ENCODE measurements at places on chromosomes 4 and X.

DNA sequence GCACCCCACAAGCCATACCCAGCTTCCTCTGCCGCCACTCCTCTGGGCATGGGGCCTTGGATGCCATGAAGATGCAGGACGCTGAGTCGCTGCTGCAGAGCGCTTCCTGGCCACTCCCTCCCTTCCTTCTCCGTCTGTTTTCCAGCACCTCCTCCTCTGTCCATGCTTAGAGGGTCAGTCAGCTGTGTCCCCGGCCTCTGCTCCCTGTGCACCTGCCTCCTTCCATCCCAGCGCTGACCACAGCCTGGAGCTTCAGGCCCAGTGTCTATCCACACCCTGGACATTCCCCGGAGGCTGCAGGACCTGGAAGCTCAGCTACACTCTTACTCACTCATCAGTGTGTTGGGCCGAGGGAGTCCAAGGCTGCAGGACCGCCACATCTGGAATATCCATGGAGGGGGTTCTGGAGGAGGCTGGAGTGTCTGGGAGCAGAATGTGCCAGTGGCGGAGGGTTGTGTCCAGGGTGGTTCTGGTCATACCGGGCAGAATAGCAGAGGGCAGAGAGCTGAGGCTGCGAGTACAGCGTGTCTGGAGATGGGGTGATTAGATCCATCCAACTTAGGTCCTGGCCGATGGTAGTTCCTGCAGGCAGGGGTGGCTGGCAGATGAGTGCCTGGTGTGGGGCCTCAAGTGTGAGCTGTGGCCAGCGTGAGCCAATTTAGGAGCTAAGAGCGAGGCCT, 58.6 kb upstream of the ADRA2C start:
- no peak for DNase-seq

DNA sequence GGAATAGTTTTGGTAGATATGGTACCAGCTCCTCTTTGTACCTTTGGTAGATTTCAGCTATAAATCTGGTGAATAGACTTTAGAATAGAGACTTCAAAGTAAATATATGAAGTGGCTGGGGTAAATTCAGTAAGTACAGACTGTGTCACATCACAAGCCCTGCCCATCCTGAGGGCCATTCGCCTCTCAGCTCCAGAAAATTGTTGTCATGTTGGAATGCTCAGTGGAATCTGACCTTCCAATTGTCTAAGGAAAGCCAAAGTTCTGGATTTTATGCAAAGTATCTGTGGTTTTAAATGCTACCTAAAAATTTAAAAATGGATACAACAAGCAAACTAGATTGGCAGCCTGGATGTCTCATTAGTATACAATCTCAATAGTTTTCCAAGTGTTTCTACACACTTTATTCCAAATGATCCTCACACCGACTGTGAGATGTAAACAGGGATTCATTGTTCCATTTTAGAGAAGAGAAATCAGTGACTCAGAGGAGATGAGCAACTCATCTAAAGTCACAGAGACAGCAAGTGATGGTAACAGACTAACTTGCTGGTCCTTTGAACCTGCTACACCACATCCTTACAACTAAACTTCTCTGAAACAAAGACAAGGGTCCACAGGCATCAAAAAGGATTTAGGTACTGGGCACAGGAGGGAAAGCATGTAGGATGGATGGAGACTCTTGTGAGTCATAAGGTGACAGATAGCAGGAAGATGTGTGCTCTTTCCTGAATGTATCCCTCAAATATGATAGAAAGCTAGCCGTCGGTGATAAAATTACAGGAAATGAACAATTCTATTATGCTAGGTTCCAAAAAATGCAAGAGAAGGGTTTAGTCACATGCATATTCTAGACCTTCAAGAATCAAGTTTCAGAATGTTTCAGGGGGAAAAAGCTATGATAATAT, 127.3 kb downstream of the ATP10D start:
- DNase-seq = no peak

GRCh38 chr4:127047930-127048329, 584.8 kb upstream of the INTU start:
- DNase-seq = no peak

GRCh38 chrX:71941145-71941544, 30.5 kb downstream of the NHSL2 start:
- DNase-seq = no peak

GRCh38 chr4:139872274-139872673, 206.7 kb downstream of the MGST2 start:
- DNase-seq = no peak

- DNase-seq = no peak
Observed at GRCh38 chrX:25503826-25504225, 488.1 kb upstream of the ARX start.

- no peak for DNase-seq
Observed at GRCh38 chrX:19673375-19674040, 158.2 kb upstream of the MAP3K15 start.

- no peak for DNase-seq
Observed at GRCh38 chrX:132676561-132677186, 187.8 kb upstream of the MBNL3 start.

DNA sequence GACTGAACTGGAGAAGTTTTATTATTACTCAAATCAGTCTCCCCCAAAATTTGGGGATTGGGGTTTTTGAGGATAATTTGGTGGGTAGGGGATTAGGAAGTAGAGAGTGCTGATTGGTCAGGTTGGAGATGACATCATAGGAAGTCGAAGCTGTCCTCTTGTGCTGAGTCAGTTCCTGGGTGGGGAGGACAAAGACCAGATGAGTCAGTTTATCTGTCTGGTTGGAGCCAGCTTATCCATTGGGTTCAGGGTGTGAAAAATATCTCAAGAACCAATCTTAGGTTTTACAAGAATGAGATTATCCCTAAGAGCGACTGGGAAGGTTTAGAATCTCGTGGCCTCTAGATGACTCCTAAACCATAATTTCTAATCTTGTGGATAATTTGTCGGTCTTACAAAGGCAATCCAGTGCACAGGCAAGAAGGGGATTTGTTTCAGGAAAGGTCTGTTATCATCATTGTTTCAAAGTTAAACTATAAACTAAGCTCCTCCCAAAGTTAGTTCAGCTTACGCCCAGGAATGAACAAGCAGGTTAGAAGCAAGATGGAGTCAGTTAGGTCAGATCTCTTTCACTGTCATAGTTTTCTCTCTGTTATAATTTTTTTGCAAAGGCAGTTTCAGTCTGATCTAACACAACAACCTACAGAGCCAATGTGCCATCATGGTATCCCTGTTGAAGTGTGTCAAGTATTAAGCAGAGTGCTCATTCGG, 274.5 kb downstream of the SLC7A11 start:
- DNase-seq = no peak

GRCh38 chrX:120426599-120426998, 42.5 kb downstream of the LAMP2 start:
- DNase-seq = no peak

DNA sequence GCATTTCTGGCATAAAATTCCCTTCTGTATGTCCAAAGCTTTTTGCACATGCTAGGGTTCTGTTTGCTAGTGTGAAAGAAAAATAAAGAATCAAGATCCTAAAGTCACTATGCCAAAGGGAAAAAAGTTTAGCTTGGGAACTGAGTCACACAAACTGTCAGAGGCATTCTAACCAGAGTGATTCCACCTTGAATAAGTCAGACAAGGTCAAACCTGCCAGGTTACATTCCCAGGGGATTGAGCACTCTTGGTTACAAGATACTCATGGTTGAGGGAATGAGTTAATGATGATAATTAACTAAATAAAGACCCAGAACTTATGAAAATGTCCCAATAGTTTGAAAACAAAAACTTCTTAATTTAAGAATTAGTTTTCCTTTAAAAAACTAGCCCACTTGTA, 13.7 kb upstream of the UGT2B17 start:
- no peak for DNase-seq

GRCh38 chr4:173490817-173491528, 39.1 kb downstream of the HAND2 start:
- DNase-seq = no peak

DNA sequence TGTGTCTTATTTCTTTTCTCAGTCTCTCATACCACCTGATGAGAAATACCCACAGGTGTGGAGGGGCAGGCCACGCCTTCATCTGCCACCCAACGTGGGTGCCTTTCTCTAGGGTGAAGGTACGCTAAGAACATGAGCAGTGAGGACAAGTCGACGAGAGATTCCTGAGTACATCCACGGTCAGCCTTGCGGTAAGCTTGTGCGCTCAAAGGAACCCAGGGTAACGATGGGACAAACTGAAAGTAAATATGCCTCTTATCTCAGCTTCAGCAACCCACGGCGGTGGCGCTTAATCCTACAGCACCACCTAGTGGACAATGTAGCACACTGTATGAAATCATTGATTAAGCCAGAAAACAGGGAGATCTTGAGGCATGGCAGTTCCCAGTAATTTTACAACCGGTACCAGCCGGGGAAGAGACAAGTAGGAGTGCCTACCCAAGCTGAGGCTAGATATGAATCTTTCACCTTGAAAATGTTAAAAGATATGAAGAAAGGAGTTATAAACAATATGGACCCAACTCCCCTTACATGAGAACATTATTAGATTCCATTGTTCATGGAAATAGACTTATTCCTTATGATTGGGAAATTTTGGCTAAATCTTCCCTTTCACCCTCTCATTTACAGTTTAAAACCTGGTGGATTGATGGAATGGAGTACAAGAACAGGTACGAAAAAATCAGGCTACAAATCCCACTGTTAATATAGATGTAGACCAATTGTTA, 63.0 kb downstream of the ZNF732 start:
- DNase-seq = peak; percentile 34

- DNase-seq = no peak
Observed at GRCh38 chr4:188411805-188412204, 272.6 kb downstream of the TRIML1 start.

GRCh38 chrX:40872351-40872750, 137.0 kb upstream of the MED14 start:
- DNase-seq = no peak

DNA sequence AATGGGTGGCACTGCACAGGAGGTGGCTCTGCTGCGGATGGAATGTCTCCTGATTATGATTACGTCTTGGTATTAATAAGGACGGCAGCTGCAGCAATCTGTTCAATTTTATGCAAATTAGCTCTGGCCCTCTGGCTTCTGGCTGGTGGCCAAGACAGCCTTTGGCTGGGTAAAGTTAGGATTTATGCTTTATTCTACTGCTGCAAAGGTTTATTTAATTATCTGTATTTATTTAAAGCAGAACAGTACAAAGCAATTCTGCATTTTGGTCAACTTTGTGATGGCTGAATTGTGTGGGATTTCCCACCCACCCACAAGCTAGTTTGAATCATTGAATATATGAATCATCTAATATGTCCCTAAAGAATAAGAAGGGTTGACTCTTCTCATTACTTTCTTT, 745.6 kb upstream of the FAM241A start:
- no peak for DNase-seq

DNA sequence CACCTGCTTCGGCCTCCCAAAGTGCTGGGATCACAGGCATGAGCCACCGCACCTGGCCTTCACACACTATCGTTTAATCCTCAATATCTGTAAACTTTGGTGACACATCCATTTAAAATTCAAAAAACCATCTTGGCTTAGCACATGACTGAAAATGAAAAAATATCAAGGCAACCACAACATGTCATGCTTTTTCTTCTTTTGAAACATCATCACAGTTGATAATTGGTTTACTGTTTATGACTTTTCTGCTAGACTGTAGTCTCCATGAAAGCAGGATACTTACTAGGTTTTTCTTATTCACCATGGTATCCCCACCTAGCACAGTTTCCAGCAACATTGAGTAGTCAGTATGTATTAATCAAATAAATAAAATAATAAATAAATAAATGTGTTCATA, 11.0 kb downstream of the GNRHR start:
- no peak for DNase-seq

- DNase-seq = no peak
Observed at GRCh38 chr4:73897380-73898136, 28.4 kb downstream of the CXCL1 start.

GRCh38 chr4:183863155-183863825, 41.8 kb upstream of the STOX2 start:
- DNase-seq = no peak

GRCh38 chrX:9149501-9150245, 115.7 kb upstream of the FAM9B start:
- no peak for DNase-seq

DNA sequence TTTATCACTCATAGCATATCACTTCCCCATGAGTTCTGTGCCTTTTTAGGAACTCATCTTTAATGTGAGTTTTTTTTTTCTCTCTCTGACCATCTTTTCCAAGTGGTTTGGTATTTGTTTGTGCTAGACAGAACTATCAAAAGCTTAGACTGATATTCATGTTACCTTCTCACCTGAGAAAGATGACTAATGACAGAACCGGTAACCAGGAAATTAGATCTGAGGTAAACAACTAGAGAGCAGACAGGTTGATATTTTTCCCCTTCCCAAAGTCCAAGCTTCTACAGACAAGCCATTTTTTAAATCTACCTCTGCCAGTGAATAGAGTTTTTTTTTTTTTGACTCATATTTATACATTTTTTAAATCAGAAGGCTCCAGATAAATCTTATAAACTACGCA, 17.0 kb upstream of the SRD5A3 start:
- DNase-seq = no peak

GRCh38 chrX:47643926-47644325, 6.4 kb downstream of the ELK1 start:
- no peak for DNase-seq

DNA sequence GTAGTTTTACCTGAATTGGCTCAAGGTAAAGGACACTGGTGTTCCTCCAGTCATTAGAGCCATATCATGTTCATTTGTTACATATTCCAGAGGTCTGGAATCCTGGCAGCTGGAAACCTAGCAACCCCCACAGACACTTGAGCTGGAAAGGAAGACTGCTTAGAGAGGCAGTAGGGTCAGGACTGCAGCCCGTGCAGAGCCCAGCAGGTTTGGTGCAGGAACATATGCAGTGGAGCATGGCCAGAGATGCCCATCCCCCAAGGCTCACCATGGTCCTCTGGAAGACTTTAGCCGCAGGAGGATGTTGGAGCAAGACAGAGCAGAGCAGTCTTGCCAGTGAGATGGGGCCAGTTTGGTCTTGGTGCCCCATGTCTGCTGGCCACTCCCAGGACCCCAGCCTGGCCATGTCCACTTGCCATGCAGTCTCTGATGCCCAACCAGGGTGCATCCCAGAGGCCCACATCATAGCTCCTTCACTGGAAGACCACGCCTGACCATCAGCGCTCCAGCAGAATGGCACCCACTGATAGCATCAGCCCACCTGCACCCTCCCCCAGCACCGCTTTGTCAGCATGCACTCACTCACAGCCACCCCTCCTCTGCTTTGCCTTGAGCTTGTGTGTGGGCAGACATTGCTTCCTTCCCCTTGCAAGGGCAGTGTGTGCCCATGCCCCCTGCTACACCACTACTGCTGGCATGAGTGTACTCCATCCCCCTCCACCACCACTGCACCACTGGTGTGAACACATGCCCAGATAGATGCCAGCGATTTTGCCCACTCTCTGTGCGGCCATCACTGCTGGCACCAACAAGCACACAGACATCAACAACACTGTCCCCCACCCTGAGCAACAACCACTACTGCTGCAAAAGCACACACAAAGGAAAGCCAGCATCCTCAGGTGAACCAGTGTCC, 190.3 kb upstream of the SPOCK3 start:
- DNase-seq = no peak

- DNase-seq = no peak
Observed at GRCh38 chr4:79081973-79082372, 142.7 kb upstream of the PAQR3 start.

GRCh38 chr4:176592976-176593670, 199.6 kb downstream of the VEGFC start:
- no peak for DNase-seq

GRCh38 chr4:121375262-121375661, 5.6 kb downstream of the QRFPR start:
- no peak for DNase-seq

GRCh38 chrX:41684940-41685339, 3.8 kb upstream of the GPR34 start:
- DNase-seq = no peak

GRCh38 chrX:38694394-38694793, 106.9 kb upstream of the MID1IP1 start:
- no peak for DNase-seq
